ENCODE measurements at places on chromosomes 5 and 9.

DNA sequence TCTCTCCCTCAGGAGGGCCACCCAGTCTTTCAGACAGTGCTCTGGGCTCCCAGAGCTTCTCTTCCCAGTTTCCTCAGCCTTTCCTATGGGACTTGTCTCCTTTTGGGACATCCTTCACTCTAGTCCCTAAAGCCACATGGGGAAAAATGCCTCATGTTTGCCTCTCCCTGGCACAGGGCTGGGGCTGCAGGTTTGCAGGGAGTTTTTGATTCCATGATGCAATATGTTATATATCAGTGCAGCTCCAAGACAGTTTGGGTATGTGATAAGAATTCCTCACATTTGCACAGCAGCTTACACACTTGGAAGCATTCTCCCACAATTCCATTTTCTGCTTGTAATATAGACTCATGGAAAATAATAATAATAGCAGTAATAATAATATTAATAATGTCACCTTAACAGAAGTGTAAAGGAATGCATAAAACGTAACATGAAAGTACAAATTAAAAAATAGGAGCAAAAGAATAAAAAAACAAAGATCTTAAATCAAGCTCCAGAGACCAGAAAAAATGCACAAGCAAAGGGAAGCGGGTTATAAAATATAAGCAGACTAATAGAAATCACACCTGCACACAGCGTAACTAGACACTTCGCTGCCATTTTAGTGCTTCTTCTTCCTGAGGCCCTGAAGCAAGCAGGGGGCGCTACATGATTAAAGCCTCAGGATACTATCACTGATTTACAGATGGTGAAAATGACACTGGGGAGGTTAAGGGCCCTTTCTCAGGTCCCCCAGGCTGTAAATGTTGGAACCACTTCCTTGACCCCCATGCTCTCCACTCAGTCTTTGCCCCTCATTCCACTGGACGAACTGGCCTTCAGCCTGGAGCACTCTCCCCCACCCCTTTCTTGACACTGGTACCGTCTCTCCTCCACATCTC is 70.0 kb upstream of the IL17B start:
- no peak for DNase-seq

DNA sequence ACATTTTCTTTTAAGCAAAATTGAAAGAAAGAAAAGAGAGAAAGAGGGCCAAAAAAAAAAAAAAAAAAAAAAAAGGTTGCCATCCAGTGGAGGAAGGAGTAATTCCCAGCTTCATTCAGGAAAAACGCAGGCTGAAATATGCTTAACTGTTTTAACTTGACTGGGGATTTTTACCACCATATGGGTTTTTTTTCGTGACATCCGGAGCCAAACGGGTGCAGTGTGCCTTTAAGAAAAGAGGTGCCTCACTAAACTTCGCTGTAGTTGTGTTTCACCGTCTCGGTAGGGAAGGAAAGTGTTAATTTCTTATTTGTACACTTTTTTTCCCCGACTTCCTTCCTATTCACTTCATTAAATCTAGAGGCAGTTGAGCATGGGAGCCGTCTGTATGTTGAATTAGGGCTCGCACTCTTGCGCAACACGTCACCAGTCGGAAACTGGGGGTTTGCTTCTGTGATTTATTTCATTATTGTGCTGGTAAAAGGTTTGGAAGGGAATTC is 143.0 kb downstream of the SMARCA2 start:
- peak; percentile 4 for DNase-seq

DNA sequence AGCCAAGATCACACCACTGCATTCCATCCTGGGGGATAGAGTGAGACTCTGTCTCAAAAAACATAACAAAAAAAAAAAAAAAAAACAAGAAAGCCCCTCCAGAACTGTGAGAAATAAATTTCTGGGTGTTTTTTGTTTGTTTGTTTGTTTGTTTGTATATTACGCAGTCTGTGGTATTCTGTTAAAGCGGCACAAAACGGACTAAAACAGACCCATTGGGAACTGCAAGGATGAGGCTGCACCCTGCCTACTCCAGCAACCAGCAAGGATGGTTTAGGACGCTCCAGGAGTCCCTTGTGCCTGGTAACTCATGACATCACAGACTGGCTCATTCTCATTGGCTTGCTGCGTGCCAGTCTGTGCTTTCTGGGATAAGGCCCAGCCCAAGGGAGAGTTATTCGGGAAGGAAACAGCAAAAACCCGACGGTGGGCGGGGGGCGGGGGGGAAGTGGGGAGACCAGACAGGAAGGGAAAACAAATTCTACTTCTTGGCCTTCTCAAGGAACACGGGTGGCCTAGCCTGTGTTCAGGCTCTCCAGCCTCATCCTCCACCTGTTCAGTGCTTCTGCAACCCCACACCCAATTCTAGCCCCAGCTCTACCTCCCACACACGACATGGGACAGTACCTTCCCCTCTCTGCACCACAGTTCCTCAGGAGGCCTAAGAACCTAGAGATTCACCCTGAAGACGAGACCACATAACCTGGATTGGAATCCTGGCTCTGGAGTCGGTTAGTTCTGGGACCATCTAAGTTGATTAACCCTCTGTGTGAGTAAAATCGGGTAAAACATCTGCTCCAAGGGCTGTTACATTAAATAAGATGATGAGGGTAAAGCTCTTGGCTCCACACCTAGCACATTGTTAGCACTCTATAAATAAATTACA is 2.8 kb downstream of the CD74 start:
- DNase-seq: no peak

DNA sequence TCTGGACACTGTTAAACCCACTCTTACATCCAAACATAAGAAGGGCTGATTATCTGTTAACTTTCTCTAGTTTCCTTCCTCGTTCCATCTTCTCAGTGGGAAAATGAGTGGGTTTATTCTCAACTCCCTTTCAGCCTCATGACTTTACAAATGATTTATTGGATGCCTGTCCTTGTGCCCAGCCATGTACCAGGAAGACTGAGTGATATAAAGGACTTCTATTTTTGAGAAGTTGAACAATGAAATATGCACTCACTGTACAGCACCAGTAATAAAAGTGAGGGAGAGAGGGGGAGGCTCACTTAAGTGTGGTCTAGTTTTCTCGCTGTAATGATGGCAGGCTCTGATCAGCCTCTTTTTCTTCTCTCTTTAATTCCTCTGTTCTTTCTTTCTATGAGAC is 277.6 kb downstream of the SMARCA2 start:
- DNase-seq: no peak

GRCh38 chr5:126921241-126922091 is 108.9 kb downstream of the MARCHF3 start:
- no peak for DNase-seq

DNA sequence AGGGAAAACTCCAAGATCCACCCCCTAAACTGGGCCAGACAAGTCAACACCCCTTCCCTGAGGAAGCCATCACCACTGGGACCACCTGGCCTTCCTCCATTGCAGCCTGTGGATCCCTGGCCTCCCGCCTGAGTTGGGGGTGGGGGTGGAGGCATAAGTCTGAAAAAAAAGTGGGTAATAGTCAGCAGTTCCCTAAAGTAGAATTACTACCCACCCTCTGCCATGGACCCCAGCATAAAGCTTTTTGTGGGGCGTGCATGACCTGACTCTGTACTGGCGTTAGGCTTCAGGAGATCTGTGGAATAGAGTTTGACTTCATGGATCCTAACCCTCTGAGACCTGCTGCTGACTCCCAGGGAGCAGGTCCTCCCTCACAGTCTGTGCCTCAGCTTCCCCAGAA is 2.0 kb upstream of the CXXC5 start:
- DNase-seq: no peak

GRCh38 chr5:67910546-67910945 is 305.0 kb upstream of the PIK3R1 start:
- DNase-seq: no peak
